ENCODE measurements at places on chromosomes 1 and 21. TPM values are rescaled to one million over a fixed set of nuclear protein-coding genes. Genes with fewer than 3 reads are reported as not detected.

PANK4 gene
- 18.9 TPM for polyA plus RNA-seq

HNRNPR gene
- polyA plus RNA-seq, result 77.8 TPM

KRTAP20-4 gene
- not detected for polyA plus RNA-seq

GDAP2 gene
- polyA plus RNA-seq, result 5.1 TPM

BRINP3 gene
- 0.06 TPM for polyA plus RNA-seq

GRCh38 chr1:72623299-72623708 is 341.0 kb upstream of the NEGR1 start:
- peak; percentile 77 for DNase-seq

DNA sequence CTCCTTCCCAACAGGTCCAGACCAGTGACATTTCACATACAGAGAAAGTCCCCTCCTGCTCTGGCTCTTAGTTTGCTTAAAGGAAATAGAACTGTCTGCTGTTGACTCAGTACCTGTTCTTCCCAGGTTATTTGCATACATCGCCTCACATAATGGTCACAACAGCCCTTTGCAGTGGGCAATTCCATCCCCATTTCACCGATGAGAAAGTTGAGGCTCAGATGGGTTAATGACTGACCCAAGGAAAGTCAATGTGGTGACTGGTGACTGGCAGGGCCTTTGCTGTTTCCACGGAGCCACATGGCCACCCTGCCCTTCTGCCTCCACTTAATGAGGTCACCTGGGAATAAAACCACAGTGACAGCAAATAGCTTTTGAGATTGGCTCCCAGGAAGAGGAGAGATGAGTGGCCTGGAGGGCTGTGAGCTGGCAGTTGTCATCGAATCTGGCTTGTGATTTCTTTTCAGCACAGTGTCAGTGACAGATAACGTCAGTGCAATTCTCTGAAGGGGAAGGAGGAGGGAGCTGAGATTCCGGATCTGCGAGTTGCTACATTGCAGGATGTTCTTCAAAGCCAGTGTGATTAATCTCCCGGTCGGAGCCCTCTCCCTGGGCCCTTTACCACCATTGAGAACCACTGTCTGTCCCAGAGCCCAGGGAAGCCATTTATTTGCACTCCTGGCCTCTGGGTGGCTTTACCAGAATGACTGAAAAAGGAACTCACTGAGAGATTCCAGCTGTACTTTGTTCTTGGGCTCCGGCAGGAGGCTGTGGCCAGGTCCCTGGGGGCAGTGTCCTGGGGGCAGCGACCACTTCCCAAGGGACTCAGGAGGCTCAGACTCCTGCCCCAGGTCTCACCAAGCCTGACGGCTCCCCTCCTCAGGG is 117.2 kb downstream of the CNIH3 start:
- DNase-seq, result peak; percentile 10

GRCh38 chr1:214022810-214023425 is 35.1 kb downstream of the PROX1 start:
- DNase-seq, result no peak

GRCh38 chr1:203128431-203128715 is 847 bp downstream of the ADORA1 start:
- DNase-seq, result no peak

DNA sequence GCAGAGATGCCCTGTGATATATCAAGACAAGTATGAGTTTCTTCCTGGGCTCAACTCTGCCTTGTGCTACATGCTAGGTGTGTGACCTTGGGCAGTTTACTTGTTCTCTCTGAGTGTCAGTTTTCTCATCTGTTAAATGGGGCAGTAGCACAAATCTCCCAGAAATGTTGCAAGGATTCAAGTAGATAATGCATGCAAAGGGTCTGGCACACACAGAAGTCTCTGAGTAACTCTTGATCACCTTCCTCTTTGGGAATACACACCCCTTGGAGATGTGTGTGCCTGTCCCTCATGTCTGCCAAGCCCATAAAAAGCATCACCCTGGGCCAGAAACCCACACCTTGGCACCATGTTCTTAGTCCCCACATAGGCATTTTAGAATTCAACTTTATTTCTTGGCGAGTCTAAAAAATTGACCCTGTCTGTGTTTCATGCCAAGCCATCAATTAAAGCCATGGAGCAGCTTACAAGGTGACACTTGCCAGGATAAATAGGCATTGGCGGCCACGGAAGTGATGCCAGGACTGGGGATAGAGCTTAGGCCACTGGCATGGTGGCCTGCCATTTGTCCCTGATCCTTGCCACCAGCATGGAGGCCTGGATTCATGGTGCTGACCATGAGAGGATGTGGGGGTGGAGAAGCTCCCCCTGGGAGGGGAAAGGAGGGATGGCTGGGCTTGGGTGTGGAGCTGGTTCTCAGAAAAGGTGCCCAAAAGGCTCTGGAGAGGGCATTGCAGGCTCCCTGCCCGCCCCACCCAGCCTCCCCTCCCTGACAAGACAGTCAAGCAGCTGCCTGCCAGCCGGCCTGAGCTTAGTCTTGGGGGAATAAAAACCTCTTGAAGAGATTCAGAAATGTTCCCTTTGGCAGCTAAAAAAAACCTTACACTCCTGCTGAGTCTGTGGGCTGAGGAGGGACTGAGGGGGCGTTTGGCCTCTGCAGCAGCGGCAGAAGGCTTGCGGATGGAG is 118.0 kb upstream of the IPO9 start:
- no peak for DNase-seq

GRCh38 chr1:27572679-27573426 is 31.1 kb downstream of the AHDC1 start:
- DNase-seq, result no peak

DNA sequence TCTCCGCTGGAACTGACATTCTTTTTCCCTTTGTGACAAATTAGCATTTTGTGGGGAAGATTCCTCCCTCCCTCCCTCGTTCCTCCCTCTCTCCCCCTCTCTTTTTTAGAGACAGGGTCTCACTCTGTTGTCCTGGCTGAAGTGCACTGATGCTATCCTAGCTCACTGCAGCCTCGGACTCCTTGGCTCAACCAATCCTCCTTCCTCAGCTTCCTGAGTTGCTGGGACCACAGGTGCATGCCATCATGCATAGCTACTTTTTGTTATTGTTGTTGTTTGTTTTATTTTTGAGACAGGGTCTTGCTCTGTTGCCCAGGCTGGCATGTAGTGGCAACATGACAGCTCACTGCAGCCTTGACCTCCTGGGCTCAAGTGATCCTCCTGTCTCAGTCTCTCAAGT is 6.8 kb upstream of the SKI start:
- no peak for DNase-seq
